ENCODE measurements at places on chromosomes 5 and 9. TPM values are rescaled to one million over a fixed set of nuclear protein-coding genes. Genes with fewer than 3 reads are reported as not detected.

Gene LTC4S
- 42.6 TPM for total RNA-seq

Gene FABP6
- 10.6 TPM for total RNA-seq

- H3K36me3 ChIP-seq, result no peaks in the 10 kb centered on the region
- peak; percentile 8 for DNase-seq
- H3K4me1 ChIP-seq, result peaks cover 2% of the 10 kb centered on the region
- no peak overlapping the region for H3K27ac ChIP-seq
- H3K27me3 ChIP-seq, result no peaks in the 10 kb centered on the region
- peak overlapping the region; percentile 50 for H3K4me3 ChIP-seq
Observed at GRCh38 chr5:140967226-140967893, 1.1 kb downstream of the PCDHAC2 start.

- peaks cover 9% of the 10 kb centered on the region for H3K4me1 ChIP-seq
- H3K27me3 ChIP-seq, result no peaks in the 10 kb centered on the region
- peak overlapping the region; percentile 49 for H3K4me3 ChIP-seq
- H3K36me3 ChIP-seq, result no peaks in the 10 kb centered on the region
- no peak for DNase-seq
Observed at GRCh38 chr5:139647506-139648204, 494 bp upstream of the CXXC5 start.
